ENCODE measurements at places on chromosomes 4 and X.

DNA sequence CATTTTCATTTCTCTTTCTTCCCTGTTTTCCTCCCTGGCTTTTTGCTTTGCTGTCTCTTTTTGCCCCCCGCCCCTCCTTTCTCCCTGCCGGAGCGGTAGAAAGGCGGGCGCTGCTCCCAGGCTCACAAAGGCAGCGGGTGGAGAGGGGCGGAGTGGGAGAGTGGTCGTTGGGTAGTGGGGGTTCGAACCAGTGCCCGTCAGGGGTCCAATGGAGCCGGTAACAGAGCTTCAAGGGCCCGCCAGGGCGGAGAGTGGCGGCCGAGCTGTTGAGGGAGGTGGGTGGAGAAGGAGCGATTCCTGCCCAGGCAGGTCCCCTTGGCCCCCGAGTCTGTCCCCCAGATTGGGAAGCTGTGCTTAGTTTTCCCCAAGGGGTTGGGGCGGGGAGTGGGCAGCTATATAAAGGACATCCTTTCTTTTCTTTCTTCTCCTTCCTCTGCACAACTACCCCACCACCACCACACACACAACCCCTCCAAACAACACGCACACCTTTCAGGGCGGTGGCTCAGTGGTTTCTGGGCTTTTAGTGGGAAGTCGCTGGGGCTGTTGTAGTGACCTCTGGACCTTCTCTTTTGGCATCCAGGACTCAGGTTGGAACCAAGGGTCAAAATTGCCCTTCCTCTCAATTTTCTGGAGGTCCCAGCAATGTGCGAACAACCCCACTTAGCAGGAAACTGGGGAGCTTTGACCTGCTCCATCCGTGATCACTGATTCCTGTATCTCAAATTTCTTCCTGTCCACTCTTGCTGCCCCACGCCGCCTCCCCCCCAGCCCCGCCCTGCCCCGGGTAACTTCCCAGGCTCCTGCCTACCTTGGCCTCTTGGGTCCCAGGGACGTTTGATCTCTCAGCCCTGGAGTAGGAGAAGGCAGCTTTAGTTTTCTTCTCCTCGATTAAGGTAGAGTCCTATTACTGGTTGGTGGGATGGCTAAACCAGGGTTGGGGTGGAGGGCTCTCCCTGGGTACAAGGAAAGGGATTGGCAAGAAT is 1.9 kb downstream of the EFNB1 start:
- DNase-seq, result no peak

DNA sequence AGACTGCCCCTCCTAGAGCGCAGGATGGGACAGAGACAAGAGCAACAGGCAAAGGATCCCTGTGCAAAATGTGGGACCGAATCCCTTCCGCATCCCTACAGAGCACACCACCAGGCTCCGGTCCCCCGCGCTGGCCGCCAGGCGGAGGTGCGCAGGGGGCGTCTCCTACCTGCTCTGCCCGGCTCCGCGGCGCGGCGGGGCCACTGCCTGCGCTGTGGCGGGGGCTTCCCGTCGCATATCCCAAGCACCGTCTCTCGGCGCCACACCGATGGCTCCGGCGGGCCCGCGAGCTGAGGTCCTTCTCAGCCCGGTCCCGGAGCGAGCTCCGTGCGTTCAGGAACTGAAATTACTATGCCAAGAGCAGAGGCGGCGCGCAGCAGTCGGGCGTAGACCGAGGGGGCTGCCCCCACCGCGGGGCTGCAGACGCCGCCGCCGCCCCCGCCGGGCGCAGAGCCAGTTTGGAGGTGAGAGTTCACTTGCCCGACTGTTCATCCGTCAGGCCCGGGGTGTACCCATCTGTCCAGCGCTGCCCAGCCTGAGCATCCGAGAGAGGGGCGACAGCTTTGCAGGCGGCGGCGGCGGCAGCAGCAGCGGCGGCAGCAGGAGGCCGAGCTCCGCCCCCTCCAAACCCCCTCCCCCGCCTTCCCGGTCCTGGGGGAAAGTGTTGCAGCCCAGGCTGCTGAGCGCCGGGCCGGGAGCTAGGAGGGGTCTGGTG is at the start of gene GPRIN3:
Gene GPRIN3 (minus strand): TSS at position 355 of the 715 bp plus-strand sequence. CDS start 57,690 bp downstream, outside the sequence.
- peak; percentile 29 for DNase-seq

DNA sequence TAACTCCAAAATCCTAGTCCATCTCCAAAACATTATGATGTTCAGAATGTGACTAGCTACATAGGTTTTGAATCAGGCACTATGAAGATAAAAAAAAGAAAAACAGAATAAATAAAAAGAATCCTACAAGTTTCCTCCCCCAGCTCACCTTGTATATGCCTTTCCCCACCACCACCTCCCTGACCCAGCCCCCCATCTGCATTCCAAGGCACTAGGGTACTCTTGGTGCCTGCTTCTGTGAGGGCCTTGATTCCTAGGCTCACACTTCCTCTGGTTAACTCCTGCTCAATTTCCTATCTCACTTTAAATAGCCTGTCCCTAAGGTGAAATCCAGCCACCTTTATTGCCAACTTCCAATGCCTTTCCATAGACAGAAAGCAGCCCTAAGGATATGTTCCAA is 178.7 kb upstream of the ATOH1 start:
- DNase-seq, result no peak

DNA sequence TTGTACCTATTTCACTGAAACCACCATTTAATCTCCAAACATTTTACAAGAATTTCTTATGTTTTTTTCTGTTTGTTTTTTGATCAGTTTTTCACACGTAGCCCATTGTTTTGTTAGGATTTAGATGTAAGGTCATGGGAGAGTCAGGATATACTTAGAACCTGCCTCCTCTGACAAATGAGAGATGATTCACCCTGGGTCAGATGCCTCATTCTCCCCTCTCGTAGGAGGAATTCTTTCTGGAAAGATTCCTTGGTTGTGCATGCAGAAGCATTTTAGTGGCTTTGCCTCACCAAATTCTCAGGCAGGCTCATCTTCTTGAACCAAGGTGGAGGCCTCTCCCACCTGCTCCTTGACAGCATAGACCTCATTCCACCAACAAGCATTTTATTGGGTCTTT is 599.3 kb downstream of the SPRY1 start:
- no peak for DNase-seq

DNA sequence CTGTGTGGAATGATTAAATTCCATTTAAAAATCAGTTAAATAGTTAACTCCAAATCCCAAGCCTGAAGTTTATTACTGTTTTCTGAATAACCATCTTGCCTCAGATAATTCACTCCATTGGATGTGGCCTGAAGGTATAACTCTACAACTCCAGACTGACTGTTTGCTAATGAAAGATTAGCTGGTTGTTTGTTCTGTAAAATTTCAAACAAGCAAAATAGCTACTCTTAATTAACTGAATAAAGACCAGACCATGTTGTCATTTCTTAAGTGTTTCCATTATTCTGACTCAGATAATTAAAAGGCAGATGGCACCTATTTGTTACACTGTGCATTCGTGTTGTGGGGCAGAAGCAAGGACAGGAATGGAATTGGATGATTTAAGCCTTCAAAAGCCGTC is 78.5 kb upstream of the DDIT4L start:
- DNase-seq, result no peak

- DNase-seq, result no peak
Measured at GRCh38 chrX:6761251-6761650, 226.3 kb upstream of the VCX3A start.

GRCh38 chr4:108399610-108400265 is 220.6 kb upstream of the RPL34 start:
- peak; percentile 99 for DNase-seq

DNA sequence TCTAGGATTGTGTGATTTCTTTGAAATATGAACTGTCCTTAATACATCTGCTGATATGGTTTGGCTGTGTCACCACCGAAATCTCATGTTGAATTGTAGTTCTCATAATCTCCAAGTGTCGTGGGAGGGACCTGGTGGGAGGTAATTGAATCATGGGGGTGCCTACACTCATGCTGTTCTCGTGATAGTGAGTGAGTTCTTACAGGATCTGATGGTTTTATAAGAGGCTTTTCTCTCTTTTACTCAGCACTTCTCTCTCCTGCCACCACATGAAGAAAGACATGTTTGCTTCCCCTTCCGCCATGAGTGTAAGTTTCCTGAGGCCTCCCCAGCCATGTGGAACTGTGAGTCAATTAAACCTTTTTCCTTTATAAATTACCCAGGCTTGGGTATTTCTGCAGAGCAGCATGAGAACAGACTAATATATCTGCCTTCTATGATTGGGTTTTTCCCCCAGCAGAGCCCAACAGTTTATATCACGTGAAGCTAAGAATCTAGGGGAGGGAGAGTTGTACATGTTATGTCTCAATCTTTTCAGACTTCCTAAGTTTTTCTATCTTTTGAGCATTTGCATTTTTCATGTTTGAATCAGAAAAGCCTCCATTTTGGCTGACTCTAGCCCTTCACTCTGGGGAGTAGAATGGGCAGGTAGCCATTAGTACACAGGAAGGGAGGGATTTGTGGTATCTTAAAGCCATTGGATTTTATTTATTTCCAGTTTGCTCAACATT is 58.9 kb downstream of the PLAC1 start:
- no peak for DNase-seq

GRCh38 chr4:108130955-108131354 is 37.8 kb downstream of the LEF1 start:
- DNase-seq, result no peak

DNA sequence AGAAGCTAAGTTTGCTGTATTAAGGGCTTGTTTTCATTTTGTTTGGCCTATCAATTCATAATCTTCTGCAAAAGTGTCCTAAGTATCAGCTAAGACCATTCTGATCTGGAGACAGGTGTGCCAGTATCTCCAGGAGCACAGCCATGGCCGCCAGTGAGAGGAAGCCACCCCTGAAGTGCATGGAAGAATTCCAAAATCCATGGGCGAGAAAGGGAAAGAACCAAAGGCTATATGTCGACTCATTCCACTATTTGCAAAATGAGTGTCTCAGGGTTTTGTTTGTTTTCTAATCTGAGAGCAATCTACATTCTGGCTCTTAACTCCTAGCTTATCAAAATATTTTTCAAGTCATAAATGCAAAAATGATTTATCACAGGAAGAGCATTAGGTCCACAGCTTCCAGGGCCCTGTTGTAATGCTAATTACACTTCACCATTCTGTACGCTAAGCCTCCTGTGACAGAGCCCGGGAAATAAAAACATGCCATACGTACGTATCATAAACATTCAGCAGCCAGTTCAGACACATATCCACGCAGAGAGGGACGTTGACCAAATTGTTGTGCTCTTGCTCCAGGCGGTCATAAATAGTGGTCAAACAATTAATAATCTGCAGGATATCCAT is 137.3 kb upstream of the FTHL17 start:
- no peak for DNase-seq

DNA sequence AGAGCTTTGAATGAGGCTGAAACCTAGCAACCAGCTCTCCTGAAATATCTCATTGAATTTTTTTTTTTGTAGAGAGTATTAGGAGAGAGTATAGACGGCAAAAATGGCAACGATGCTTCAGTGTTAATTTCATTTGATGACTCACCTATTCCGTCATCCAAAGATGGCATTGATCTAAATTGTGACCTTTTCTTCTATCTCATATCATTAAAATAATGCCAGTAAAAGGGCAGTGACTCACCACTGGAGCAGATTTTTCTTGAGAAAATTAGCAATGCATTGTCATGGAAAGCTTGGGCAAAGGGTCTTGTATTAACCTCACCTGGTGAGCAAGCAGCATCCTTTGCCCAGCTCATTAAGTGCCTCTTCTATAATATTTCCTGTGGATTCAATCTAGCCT is 19.6 kb downstream of the VMA21 start:
- no peak for DNase-seq

DNA sequence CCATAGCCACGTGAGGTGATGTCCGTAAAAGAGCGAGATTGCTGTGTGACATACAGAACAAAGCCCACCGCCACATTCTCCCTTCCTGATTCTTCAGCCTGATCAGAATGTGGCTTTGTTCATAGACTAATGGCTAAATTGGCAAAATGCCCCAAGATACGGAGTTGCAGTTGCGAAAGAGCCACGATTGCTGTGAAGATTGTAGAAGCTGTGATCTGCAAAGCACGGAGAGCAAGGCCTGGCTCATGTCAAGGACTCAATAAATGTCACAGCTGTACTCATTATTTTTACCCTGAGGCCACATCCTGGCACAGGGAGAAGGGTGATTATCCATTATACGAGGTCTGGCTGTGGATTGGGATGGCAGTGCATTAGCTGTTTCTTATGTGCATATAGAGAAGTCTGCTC is 34.2 kb downstream of the ARSD start:
- peak; percentile 67 for DNase-seq

GRCh38 chr4:119939071-119939995 is 127.3 kb downstream of the MAD2L1 start:
- peak; percentile 4 for DNase-seq
